MG63 (cell line): ENCODE measurements at places on chromosomes 5 and 9.
A peak's percentile ranks its signal among the peaks of the same experiment; 100 is the strongest.

- peak; percentile 39 for DNase-seq
These were observed 203.9 kb downstream of the FRMD3 start for GRCh38 chr9:83334320-83334719.

DNA sequence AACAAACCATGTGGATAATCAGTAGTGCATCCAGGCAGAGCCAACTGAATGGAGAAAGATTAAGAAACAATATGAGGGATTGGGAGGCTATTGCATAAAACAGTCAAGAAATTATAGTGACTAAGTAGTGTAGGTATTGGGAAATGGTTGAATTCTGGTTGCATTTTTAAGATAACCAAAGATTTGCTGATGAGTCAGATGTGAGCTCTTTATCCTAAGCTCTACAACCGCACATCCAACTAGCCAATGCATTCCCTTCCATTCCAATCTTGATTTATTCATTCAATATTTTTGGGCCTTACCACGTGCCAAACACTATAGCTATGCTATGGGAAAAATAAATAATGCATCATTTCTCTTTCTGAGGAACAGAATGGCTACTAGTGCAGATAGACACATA is 524.5 kb upstream of the RGMB start:
- no peak for DNase-seq

GRCh38 chr9:134336924-134337323 is 10.7 kb downstream of the RXRA start:
- no peak for DNase-seq

- DNase-seq, result no peak
These were observed 296.6 kb upstream of the FBXL7 start for GRCh38 chr5:15203376-15203775.

- DNase-seq, result no peak
These were observed 325.8 kb upstream of the RIOK2 start for GRCh38 chr5:97508864-97509263.
